ENCODE measurements at places on chromosomes 16 and 17.

DNA sequence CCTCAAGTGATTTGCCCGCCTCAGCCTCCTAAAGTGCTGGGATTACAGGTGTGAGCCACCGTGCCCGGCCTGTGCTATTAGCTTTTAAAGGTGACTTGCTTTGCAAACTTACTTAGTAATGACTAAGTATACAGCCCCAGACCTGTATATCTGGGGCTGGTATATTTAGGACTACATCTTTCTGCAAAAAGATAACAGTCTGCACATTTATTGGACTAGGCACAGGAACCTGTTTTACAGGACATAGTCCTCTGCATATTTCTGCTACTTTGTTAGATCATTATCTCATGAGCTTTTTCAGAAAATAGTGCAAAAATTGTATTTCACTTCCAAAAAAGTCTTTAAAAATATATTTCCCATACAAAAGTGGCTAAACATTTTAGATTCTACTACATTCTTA, 1.3 kb downstream of the KRT24 start:
- no peak for DNase-seq

- DNase-seq = no peak
Observed at GRCh38 chr16:84050316-84050715, 7.7 kb upstream of the SLC38A8 start.

GRCh38 chr17:73301369-73301768, 10.4 kb downstream of the CDC42EP4 start:
- no peak for DNase-seq

GRCh38 chr16:15533386-15533785, 99.0 kb downstream of the BMERB1 start:
- no peak for DNase-seq

- no peak for DNase-seq
Observed at GRCh38 chr16:11349599-11350276, 4.5 kb downstream of the RMI2 start.

DNA sequence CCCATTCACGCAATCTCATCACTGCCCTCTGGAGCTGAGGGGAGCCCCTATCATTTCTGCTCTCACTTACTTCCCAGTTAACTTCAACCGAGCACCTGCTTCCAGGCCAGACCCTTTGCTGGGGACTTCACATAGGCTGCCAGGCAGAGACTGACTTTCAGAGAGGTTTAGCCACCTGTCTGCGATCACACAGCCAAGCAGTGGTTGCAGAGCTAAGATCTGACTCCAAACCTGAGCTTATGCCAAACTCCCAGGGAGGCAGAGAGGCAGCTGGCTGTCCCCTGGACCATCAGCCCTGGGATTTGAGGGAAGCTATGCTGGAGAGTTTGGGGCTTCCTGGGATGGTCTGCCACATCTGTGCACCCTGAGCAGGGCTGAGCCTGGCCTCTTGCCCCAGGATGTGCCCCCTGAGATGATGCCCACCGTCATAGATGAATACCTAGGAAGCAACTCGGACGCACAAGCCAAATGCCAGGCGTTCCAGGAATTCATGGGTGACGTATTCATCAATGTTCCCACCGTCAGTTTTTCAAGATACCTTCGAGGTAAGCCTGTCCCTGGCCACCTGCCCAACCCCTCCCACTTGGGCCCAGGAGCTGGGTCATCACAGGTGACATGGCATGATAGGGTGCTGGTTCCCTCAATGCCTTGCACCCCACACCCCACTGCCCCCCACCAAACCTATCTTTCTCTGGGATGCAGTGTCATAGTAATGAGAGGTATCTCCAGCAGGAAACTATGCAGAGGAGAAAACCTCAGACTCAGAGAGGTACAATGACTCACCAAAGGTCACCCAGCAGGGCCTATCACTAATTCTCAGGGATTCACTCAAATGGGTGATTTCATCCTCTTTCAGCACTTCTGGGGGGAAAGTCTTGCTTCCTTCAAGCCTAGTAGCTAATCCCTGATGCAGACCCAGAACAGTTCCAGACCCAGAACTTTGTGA, 10.0 kb downstream of the CES3 start:
- DNase-seq = no peak

GRCh38 chr16:47503936-47504335, 42.8 kb downstream of the PHKB start:
- no peak for DNase-seq

GRCh38 chr17:81577278-81578000, 25.3 kb upstream of the FAAP100 start:
- DNase-seq = no peak

DNA sequence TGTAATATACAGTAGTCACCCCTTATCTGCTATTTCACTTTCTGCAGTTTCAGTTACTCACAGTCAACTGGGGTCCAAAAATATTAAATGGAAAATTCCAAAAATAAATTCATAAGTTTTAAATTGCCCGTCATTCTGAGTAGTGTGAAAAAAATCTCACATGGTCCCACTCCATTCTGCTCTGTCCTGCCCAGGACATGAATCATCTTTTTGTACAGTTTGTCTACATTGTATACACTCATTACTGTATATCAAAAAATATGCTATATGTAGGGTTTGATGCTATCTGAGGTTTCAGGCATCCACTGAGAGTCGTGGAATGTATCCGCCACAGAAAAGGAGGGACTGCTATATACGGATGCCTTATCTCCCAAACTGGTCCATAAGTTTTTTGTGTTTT, 16.0 kb upstream of the APPBP2 start:
- DNase-seq = no peak

DNA sequence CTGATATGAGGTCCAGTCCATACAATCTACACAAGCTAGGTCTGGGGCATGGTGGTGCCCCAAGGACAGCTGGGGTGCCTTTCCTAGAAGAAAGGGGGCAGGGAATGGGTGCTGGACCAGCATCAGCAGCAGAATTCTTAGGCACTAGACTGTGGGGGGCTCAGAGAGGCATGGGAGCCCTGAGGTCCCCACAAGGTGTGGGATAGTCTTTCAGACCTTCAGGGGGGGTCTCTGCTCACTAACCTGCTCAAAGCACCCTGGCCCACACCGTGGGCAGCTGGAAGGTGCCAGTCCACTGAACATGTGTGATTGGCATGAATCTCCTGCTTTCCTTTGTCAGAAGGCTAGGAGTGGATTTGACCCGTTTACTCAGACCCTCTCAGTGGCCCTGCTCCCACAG, 26.1 kb upstream of the C16orf78 start:
- DNase-seq = no peak

DNA sequence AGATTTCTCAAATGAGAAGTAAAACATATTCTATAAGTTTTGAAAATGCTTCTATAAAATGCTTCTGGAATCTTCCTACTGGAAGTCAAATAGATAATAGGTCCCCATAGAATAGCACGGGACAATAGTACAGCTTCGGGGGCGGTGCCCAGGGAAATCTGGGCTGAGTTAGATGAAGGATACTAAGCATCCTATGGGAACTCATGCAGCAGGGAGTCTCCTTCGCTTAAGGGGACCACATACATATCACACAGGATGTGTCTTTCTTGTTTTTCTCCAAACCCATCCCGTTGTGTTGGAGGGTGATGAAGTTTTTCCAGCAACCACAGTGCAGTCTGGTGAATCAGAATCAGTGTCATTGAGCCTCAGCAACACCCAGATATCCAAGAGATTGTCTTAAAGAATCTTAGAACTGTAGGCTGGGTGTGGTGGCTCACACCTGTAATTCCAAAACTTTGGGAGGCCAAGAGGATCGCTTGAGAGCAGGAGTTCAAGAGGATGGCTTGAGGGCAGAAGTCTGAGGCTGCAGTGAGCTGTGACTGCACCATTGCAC, 84.2 kb downstream of the PITPNC1 start:
- DNase-seq = no peak

DNA sequence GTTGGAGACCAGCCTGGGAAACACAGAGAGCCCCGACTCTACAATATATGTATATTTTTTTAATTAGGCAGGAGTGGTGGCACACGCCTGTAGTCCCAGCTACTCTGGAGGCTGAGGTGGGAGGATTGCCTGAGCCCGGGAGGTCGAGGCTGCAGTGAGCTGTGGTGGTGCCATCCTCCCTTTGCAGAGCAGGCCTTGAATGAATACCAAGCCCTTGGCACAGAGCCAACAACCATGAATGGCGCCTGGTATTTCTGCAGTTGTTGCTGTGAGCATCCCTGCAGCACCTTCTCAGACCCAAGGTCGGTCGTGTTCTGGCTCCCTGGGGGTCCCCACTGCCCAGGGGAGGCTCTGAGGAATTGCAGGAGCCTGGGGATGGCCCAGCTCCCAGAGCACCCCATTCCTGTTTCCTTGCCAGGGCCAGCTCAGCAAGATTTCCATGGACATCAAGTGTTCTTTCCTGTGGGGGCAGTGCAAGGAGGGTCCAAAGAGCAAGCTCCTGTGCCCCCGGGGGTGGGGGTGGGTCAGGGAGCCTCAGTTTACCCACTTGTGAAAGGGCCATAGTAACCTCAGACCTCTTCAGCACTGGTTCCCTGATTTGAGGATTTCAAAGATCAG, 25.6 kb upstream of the RMI2 start:
- DNase-seq = no peak

GRCh38 chr17:7215136-7215638, 4.4 kb downstream of the DLG4 start:
- no peak for DNase-seq

GRCh38 chr17:55254375-55254774, 10.4 kb upstream of the HLF start:
- no peak for DNase-seq

DNA sequence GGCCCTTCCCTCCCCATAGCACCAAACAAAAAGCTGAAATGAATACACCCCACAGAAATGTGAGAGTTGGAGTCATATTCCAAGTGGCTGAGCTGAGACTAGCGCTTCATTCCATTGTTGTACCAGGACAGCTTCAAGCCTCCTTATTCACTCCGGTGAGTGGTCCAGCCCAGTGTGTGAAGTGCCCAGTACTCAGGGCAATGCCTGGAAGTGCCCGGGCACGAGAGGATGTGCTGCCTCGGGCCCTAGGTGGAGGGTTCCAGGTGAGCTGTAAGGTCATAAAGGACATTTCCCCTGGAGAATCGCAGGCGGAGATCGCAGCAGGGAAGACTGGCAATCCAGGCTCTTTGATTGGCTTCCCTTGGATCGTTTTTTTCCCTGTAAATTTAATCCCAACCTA, 5.4 kb upstream of the CYLD start:
- no peak for DNase-seq

DNA sequence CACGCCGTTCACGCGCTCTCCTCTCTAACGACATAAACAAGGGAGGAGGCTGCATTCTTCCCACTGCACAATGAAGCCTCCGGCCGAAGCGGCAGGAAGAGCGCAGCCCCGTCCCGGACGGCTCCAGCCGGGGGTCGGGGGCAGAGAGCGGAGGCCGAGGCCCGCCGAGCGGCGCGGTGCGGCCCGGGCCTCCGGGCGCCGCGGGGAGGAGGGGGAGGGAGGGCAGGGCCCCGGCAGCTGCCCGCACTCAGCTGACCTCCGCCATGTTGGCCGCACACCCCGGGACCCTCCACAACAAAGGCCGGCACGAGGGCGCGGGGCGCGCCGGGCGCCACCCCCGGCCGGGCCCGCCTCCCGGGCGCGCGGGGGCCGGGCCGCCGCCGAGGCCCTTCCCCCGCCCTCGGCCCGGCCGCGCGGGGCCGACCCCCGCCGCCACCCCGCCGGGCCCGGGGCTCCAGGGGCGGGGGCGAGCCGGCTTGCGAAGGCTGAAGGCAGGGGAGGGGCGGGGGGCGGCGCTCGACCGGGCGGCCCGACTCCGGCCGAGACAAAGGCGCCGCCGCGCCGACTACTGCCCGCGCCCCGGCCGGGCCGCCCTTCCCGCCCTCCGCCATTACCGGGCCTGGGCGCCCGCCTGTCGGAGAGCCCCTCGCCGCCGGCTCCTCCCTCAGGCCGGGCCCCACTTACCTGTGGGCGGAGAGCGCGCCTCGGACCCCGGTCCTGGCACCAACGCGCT, 527 bp downstream of the SIAH1 start:
- no peak for DNase-seq

DNA sequence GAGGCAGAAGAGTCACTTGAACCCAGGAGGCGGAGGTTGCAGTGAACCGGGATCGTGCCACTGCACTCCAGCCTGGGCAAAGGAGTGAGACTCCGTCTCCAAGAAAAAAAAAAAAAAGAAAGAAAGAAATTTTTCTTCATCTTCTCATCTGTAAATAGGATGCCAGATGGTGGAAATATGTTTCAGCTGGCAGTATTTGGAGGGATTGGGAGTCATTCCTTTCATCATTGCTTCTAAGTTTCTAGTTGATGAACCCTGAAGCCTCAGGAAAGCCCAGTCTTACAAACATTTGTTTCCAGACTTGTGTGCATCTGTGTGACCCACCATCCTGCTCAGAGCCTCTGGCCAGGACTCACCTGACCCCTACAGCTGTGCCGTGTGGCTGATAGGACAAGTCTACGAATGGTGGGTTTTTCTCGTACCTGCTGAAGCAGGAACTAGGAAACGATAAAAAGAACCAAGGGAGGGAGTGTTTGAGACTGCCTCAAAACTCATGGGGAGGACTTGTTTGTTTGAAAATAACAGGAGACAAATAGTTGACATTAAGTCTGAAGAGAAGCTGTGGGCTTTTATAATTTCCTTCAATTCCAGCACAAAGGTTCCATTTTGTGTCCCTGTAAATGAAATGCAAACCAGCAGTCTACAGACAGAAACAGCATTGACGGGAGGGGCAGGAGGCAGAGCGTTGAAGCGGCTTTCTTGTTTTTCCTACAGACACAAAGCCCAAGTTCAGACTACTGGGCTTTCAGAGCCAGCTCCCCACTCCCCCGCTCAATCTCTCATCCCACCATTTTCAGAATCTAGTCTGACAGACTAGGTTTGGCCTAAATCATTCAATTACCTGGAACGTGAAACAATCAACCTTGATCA, 24.9 kb downstream of the CDRT4 start:
- DNase-seq = no peak

DNA sequence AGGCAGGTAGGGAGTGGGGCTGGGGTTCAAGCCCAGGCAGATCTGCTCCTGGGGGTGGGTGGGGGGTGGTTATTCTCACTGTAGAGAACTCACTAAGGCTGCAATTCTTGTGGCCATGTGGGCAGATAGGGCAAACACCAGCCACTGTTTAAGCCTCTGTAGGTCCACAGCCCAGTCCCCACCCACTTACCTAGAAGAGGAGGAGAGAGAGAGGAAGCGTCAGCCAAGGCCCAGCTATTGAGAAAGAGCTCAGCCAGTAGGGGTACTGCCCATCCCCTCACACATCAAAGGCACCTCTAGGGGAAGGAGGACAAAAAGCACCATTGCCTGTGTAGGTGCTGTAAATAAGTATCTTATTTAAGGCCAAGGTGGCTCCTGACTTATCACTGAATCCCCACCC, 12.9 kb downstream of the KRT16 start:
- no peak for DNase-seq

DNA sequence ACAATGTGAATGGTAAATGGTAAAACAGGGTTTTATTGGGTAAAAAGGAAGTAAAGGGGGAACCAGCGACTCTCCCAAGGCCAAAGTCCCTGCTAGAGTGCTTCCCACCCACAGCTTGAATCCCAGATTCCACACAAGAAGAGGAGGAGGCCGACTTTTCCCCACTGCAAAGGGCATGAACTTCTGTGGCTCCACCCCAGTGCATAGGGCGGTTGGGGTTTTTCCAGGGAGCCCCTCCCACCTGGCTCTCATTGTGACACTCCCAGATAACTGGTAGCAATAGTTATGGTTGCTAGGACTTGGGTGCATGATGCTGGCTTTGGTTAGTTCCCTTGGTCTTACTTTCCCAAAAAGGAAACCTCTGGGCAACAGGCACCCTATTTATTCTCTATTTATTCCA, 666.0 kb upstream of the CA10 start:
- DNase-seq = no peak
